Stimulated activated CD8-positive, alpha-beta memory T cell treated with anti-CD3 and anti-CD28 coated beads, Interleukin-4, amount 100 ng/mL, for 1 hour (primary cell): ENCODE measurements at places on chromosomes 2 and 18.

DNA sequence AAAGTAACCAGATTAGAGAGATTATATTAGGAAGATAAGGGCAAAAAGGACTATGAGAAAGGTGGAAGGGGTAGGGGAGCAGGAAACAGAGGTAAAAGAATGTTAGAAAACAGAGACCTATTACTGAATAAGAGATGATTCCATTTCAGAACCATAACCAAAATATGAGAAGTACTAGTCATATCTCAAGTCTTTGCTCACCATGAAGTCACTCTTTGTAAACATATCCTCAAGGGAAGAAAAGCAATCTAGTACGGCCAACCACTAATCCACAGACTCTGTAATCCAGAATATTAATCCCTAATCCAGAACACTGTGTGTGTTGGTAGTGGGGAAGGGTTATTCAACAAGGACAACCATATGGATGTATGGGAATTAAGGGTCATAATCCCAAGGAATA lies 92.0 kb downstream of the CDCA7 start:
- no peak for DNase-seq

DNA sequence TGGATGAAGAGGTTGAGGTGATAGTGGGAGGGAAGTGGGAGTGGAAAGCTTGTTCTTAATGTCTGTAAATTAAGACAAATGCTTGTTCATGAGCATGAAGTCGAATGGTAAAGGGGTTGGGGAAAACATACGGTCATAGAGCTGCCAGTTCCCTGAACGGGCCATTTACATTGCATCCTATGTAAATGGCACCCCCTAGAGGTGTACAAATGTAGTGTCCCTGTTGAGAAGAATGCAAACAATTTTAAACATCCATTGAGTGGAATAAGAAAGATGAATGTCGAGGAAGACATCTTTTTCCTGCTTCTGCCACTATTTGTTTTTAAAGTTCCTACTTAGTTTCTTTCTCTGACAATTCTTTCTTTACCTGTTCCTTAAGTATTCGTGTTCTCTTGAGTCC lies 155.7 kb downstream of the RDH14 start:
- no peak for DNase-seq

DNA sequence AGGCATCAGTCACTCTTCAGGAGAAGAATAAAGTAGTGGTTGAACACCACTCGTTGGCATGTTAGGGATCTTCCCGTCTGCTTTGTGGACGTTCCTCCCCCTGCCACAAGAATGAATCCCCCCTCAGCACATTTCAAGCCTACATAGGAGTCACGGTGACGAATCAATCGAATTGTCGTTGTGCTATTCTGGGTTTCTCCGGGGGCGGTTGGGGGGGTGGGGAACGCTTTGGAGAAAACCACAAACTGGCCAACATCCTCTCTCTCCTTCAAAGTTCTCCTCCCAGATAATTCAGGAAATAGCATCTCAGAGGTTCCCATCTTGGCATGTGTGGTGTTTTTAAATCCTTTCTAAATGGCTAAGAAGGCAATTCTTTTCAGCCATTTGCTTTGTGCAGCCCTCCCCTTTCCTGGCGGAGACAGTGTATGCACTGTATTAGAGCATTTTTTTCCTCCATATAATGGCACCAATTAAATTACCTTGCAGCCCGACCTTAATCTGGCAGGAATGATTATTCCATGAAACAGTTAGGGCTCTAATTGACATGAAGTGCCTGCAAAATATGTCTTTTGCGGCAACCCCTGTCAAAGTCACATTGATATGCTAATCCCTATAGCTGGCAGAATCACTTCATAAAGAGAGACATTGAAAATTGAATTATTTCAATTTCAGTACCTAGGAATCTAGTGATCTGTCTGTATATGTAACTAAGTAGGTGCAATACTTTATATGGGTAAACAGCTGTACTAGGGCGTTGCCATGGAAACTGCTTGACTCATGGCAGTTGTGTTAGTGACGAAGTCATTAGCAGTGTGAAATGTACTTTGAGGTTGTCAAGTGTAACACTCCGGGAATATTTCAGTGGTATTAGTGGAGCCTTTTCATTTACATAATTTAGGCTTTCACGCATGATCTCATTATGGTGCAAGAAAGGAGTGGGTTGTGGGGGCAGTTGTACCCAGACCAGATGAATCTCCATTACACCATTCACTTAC lies 323.4 kb upstream of the SLC14A2 start:
- no peak for DNase-seq

DNA sequence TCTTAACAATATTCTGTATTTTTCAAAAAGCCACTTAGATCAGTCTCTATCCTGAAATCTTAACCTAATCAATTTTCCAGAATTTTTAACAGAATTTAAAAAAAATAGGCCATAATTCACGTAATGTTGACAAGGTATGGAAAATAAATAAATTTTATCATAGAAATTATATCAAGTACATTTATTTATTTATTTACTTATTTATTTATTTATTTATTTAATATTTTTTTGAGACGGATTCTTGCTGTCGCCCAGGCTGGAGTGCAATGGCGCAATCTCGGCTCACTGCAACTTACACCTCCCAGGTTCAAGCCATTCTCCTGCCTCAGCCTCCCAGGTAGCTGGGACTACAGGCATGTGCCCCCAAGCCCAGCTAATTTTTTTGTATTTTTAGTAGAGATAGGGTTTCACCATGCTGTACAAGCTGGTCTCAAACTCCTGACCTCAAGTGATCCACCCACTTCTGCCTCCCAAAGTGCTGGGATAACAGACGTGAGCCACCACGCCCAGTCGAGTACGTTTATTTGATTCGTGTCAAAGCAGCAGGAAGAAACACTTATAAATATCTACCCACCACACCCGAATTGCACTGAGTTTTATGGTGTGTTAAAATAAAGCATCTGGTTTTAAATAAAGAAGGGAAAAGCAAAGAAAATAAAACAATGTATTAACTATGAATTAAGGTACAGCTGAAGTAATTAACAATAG lies 60.1 kb downstream of the DSC3 start:
- no peak for DNase-seq

DNA sequence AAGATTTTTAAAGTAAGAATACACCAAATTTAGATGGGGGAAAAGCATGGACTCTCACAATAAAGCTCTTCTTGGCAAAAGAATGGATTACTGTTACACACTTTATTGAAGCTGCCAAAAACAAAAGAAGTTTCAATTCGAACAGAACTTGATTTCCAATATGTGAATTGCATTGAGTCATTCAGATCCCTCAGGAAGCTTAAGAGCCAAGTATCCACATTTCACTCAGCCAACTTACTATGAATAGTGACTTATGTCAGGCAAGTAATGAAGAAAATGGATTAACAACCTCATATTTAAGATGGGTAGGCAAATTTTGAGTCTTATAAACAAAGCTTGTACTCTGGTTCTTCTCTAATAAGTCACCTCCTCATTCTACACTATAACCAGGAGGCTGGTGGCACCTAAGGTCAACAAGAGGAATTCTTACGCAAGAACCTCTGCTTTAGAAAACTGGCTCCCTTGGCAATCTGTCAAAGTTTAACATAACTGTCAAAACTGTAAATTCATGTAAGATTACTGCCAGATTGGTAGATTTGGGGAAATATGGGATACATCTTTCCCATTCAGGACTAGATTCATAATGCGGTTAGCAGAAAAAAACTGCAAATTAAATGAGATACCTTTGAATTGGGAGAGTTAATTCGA lies 6.0 kb downstream of the HADHA start:
- no peak for DNase-seq

DNA sequence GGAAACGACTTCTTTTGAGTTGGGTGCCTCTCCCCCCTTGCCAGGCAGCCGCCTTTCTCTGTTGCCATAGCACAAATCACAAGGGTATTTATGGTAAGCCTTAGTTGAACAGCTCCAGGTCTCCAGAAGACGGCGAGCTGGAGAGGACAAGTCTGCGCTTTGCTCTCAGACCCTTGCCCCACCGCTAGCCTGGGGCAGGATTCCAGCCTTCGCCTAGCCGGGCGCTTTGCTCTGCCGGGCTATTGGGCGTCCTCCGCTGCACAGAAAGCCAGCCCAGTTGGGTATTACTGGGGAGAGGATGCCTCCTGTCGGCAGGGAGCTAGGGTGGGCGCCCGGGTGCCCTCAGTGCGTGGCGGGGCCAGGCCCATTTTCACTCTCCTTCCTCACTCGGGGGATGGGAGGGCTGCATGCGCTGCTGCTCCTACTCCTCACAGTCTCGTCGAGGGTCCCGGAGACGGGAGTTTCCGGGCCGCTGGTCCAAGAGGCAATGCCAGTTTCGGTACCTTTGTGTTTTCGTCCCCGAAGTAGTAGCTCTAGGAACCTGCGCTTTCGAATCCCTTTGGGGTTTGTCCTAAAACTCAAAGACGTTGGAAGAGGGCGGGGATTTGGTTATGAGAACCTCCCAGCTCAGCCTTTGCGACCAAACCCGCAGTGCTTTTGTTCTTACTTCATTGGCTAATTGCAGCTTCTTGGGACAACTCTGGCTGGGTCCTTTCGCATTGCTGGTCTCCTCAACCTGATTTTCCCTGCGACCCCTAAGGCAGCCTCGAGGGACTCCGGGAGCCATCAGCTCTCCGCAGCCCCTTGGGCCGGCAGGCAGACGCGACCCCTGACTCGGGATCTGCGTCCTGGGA lies 3.6 kb upstream of the DLX2 start:
- DNase-seq, result no peak

DNA sequence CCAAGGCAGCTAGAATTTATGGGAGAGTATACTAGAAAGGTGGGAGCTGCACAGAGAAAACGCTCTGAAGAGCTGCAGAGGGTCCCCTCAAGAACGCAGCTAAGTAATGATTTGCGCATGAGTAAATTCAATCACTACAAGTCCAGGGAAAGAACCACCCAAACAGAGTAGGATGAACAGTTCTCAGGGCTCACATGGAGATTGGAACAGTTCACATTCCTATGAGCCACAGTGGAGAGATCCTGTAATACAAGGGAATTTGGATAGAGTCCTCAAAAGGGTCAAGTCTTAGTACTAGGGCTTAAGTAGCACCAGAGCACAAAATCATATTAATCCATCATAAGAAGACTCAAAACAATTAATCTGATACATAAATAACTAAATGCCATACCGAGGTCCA lies 12.7 kb downstream of the OLA1 start:
- DNase-seq, result no peak

- DNase-seq, result no peak
These were observed 42.5 kb downstream of the ZEB2 start for GRCh38 chr2:144477281-144477956.

GRCh38 chr18:21272016-21272579 lies 30.1 kb downstream of the GREB1L start:
- no peak for DNase-seq

- no peak for DNase-seq
These were observed 254.3 kb downstream of the BCL11A start for GRCh38 chr2:60299179-60299578.

- DNase-seq, result no peak
These were observed 75.5 kb upstream of the MSTN start for GRCh38 chr2:190138032-190138431.

DNA sequence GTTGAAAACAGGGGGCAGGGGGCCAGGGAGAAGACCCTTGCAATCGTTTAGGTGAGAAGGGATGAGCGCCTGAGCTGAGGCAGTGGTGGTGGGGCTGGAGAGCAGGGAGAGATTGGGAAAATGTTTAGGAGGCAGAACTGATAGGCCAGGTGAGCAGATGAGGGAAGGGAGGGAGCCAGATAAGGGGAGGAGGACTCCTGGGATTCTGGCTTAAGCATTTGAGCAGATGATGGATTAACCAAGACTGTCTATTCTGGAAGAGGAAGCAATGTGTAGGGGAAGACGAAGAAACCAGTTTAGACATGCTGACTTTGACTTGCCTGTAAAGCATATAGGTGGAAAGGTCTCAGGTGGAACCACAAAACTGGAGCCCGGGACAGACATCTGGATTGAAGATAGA lies 49.9 kb upstream of the ASPRV1 start:
- no peak for DNase-seq

DNA sequence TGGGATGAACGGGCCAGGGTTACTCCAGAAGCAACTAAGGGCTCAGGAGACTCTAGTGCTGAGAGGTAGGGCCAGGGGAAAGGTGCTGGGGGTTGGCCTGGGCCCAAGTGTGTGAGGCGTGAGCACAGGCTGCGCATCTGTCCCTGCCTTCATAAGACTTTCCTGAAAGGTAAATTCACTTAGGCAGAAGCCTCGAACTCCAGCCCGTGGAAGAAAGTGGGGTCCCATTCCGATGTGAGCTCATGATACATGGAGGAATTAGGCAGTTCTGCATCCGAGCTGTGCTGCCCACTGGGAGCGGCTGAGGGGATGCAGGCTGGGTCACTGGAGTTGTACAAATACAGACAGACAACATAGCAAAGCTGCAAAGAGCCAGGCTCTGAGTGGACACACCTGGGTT lies 16.2 kb downstream of the PARD6G start:
- no peak for DNase-seq

DNA sequence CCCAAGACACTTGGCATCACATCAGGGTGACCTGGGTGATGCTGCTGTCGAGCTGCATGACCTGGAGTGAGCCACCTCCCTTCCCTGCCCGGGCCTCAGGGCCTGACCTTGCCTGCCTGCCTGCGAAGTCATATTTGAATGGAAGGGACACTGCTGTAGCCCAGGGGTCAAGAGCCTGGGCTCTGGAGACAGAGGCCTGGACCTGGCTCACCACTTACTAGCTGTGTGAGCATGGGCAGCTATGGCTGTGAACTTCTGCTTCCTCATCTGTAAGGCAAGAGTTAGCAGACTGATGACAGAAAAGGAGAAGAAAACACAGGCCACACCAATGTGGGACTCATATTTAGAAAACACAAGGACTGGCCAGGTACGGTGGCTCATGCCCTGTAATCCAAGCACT lies 118.7 kb downstream of the ZFP36L2 start:
- DNase-seq, result no peak

GRCh38 chr2:148957023-148957422 lies 81.5 kb upstream of the LYPD6B start:
- DNase-seq, result no peak

- DNase-seq, result no peak
These were observed 45.6 kb upstream of the SELENOI start for GRCh38 chr2:26300234-26300925.

- no peak for DNase-seq
These were observed 120.5 kb downstream of the AGAP1 start for GRCh38 chr2:235614176-235614860.

DNA sequence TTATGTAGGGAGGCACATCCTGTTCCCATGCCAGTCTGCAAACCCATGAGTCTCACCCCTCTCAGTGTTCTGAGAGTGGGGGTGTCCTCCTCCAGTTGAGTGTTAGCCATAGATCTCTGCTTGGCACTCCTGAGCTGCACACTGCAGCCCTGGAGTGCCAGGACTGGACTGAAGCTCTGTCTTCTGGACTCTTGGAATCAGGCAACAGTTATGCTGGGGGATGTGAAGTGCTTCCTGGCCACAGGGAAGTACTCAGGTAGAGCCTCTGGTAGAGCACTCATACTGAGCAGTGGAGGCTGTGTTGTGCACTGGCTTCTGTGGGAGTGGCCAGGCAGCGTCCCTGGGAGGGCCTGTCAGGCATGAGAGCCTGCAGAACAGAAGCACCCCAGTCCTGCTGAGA lies 43.0 kb downstream of the SERPINB7 start:
- no peak for DNase-seq

GRCh38 chr2:18883616-18884456 lies 294.5 kb upstream of the NT5C1B start:
- no peak for DNase-seq
